IMR-90 (cell line): ENCODE measurements at places on chromosomes 1 and 21.

GRCh38 chr1:109133002-109133706 is 19.2 kb downstream of the ELAPOR1 start:
- DNase-seq, result no peak
- H3K4me1 ChIP-seq, result no peaks in the 10 kb centered on the region
- no peak overlapping the region for H3K27ac ChIP-seq
- no peaks in the 10 kb centered on the region for H3K36me3 ChIP-seq
- H3K4me3 ChIP-seq, result no peak overlapping the region
- H3K27me3 ChIP-seq, result no peaks in the 10 kb centered on the region

GRCh38 chr1:61171974-61172373 is 89.6 kb downstream of the NFIA start:
- no peak overlapping the region for H3K27ac ChIP-seq
- H3K27me3 ChIP-seq, result no peaks in the 10 kb centered on the region
- DNase-seq, result no peak
- no peak overlapping the region for H3K4me3 ChIP-seq

- H3K27me3 ChIP-seq, result no peaks in the 10 kb centered on the region
- H3K4me1 ChIP-seq, result no peaks in the 10 kb centered on the region
- H3K27ac ChIP-seq, result no peak overlapping the region
- no peaks in the 10 kb centered on the region for H3K36me3 ChIP-seq
- DNase-seq, result no peak
- no peak overlapping the region for H3K4me3 ChIP-seq
Observed at GRCh38 chr1:69073176-69073575, 494.5 kb upstream of the LRRC7 start.

DNA sequence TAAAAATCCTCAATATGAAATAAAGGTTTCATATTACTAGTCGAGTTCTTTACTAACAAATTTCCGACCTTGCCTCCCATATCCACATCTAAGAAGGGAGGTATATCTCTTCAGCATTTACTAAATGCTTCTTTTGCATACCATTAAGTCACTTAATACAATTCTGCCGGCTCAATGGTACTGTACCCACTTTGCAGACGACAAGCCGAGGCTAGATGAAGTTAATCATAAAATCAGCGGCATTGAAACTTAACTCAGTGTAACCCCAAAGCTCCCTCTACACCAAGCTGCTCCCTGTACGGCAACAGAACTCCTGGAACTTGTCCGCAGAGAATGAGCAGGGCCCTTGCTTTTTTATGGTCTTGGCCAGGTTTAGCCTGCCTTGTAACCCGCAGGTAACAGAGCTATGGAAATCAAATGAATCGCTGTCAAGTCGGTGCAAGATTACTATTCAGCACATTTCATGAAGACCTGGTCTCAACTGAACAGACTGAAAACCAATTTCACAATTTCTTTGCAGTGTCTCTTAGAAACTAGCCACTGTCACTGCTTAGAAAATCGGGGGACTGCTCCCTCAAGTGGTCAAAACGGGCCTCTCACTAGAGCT is 738 bp downstream of the INTS7 start:
- H3K27ac ChIP-seq, result peak overlapping the region; percentile 37
- H3K4me1 ChIP-seq, result peaks cover 10% of the 10 kb centered on the region
- no peaks in the 10 kb centered on the region for H3K36me3 ChIP-seq
- H3K4me3 ChIP-seq, result peak overlapping the region; percentile 66
- H3K27me3 ChIP-seq, result no peaks in the 10 kb centered on the region

DNA sequence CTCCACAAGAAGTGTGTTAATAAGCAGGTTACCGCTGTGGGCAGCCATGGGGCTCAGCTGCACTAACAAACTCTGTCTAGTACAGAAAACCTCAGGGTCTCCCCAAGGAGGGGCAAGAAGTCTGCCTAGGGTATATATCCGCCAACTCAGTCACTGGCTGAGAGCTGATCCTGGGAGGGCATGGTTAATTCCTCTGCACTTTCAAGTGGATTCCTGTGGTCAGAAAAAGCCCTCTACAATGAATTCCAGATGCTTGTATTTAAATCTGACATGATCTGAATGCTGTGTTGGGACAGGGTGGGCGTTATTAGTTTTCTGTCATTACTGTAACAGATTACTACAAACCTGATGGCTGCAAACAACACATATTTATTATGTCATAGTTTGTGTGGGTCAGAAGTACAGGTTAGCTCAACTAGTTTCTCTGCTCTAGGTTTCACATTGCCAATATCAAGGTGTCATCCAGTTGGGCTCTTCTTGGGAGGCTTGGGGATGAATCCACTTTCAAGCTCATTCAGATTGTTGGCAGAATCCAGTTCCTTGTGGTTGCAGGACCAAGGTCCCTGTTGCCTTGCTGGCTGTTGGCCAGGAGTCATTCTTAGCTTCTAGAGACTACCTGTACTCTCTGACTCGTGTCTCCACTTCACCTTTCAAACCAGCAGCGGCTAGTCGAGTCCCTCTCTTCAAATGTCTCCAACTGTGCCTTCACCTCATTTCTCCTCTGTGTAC is 8.0 kb upstream of the SELE start:
- H3K4me1 ChIP-seq, result no peaks in the 10 kb centered on the region
- H3K27ac ChIP-seq, result no peak overlapping the region
- H3K4me3 ChIP-seq, result no peak overlapping the region
- H3K27me3 ChIP-seq, result no peaks in the 10 kb centered on the region; the same call in 1 of the 2 replicates
- H3K36me3 ChIP-seq, result no peaks in the 10 kb centered on the region

GRCh38 chr1:76948846-76949245 is 81.6 kb downstream of the ST6GALNAC5 start:
- H3K4me1 ChIP-seq, result peaks cover 6% of the 10 kb centered on the region; the same call in 1 of the 2 replicates
- H3K36me3 ChIP-seq, result no peaks in the 10 kb centered on the region
- DNase-seq, result no peak
- H3K27me3 ChIP-seq, result no peaks in the 10 kb centered on the region

DNA sequence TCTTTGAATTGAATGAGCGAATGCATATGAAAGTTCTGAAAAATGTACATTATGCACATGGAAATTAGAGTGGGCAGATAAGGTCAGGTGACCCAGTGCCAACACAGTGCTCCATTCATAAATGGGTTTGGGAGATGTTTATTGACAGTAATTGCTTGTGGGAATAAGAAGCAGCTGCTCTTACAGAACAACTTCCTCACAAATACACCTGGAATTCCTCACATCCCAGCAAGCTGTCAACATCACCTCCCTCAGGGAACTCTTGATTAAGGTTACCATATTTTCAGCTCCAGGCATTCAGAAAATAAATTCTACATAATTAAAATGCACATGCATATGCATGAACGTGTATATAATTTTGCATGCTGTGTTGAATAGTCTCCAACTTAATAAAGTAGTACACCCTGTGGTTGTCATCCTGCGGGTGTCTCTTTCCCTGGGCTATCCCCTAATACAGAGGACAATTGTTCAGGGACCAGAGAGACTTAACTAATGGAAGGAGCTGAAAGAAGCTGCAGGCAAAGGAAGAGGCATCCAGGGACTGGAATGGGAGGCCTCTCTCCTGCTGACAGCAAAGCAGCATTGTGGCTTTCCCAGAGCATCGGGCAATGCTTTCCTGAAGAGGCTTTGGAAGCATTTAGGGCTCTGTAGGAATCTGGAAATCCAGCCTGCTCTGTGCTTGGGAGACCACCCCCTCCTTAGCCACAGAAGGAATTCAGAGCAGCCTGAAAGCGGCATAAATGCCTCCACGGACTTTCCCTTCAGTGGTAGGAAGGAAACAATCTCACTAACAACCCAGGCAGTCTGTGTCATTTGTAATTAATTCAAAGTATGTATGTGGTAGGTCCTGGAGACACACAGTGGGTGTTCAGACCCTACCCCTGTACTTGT is 55.2 kb upstream of the GNG12 start:
- peak overlapping the region; percentile 15 for H3K27ac ChIP-seq
- no peak overlapping the region for H3K4me3 ChIP-seq
- H3K36me3 ChIP-seq, result no peaks in the 10 kb centered on the region
- H3K4me1 ChIP-seq, result peaks cover 16% of the 10 kb centered on the region

GRCh38 chr1:20280341-20280740 is 10.3 kb upstream of the VWA5B1 start:
- H3K4me3 ChIP-seq, result no peak overlapping the region
- no peaks in the 10 kb centered on the region for H3K4me1 ChIP-seq
- H3K36me3 ChIP-seq, result no peaks in the 10 kb centered on the region
- no peak for DNase-seq

GRCh38 chr1:204685236-204686006 is at the start of gene LRRN2:
Gene LRRN2, minus strand, starts transcription at chr1:204685738. Its CDS starts 65,746 bp downstream, at chr1:204619992.
- H3K4me1 ChIP-seq, result no peaks in the 10 kb centered on the region
- no peak for DNase-seq
- no peak within 1 kb of the TSS for H3K27ac ChIP-seq

DNA sequence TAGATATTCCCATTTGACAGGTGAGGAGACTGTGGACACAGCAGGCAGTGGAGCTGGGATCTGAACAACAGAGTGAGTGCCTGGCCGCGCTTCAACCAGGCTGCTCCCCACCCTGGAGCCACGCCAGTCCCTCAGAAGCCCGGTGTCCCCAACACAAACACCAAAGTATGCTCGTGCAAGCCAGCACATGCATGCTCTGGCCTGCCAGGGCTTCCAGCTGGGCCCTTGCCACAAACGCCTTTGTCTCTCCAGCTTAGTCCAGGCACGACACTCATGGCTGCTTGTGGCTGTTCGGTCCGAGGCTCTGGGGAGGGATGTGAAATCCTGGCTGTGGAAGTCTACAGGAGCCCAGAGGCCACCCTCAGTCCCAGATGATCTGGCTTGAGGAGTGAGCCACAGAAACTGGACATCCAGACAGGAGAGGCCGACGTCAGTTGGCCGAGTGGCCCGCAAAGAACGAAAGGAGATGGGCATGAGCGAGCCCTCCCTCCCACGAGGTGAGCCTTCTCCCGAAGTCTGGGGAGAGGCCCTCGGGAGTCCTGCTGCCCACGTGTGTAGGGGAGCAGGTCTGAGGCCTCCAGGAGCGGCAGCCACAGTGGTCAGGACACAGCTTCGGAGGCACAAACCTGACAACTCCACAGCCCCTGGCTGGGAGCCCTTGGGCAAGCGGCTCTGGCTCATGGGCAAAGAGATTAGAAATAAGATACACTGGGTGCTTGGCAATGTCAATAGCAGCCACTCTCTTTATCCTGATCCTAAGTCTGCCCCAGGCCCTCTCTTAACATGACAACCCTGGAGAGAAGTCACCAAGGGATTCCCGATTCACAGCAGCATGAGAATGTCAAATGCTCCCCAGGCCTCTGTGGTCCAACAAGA is 117.1 kb upstream of the IFFO2 start:
- H3K4me3 ChIP-seq, result no peak overlapping the region
- H3K36me3 ChIP-seq, result peaks cover 58% of the 10 kb centered on the region
- no peak for DNase-seq
- no peaks in the 10 kb centered on the region for H3K27me3 ChIP-seq
- no peaks in the 10 kb centered on the region for H3K4me1 ChIP-seq

DNA sequence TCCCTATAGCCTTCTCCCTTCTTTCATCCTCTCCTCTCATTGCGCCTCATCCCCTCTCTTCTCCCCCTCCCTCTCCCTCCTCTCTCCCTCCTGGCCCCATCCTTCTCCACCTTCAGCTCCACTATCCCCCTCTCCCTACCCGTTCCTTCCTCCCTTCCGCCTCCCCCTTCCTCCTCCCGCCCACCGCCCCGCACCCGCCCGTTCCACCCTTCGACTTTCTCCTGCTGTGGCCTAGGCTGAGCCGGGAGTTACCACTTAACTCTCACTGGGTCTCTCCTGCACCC is 1.6 kb downstream of the NPR1 start:
- H3K27ac ChIP-seq, result no peak overlapping the region
- H3K27me3 ChIP-seq, result peaks cover 52% of the 10 kb centered on the region
- no peak for DNase-seq
- no peak overlapping the region for H3K4me3 ChIP-seq
- peaks cover 7% of the 10 kb centered on the region; the same call in 1 of the 2 replicates for H3K4me1 ChIP-seq

GRCh38 chr1:220127076-220127475 is 33.1 kb downstream of the IARS2 start:
- H3K36me3 ChIP-seq, result peaks cover 11% of the 10 kb centered on the region
- H3K27ac ChIP-seq, result no peak overlapping the region

DNA sequence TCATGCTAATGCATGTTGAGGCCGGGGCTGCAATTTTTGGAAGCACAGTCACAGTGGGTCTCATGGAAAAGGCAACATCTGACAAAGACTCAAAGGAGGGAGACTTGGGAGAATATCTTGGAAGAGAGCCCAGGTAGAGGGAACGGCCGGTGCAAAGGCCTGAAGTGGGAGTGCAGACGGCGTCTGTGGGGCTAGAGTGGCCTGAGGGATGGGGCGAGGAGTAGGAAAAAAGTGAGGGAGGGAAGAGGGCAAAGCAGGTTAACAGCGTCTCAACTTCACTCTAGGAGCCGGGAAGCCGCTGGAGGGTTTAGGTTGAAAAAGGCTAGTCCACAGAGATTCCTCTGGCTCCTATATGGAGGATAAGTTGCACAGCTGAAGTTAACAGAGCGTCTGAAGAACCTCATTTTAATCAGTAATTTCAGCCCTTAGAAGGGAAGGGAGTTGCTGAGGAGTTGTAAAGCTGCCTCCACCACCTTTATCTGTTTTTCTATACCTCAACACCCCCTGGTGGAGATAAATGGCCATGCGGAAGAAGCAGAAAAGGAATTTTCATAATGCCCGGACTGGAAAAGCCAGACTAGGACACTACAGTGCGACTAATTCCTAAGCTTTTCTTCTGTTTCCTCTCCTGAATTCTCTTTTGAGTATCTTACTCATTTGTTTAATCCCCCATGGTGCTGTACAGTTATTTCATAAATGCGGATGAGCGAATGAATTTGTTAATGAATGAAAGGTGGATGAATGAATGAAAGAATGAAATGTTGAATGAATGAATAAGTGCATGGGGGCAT is 78.7 kb upstream of the ZNF281 start:
- DNase-seq, result peak; percentile 85
- peaks cover 10% of the 10 kb centered on the region for H3K4me1 ChIP-seq
- H3K36me3 ChIP-seq, result no peaks in the 10 kb centered on the region
- H3K27ac ChIP-seq, result peak overlapping the region; percentile 13
- no peaks in the 10 kb centered on the region for H3K27me3 ChIP-seq

- H3K4me1 ChIP-seq, result peaks cover 8% of the 10 kb centered on the region
- peaks cover 16% of the 10 kb centered on the region for H3K36me3 ChIP-seq
- H3K4me3 ChIP-seq, result no peak overlapping the region
Observed at GRCh38 chr1:167776151-167776550, 54.4 kb downstream of the MPZL1 start.

GRCh38 chr1:97441966-97442365 is 478.9 kb downstream of the DPYD start:
- no peak overlapping the region for H3K27ac ChIP-seq
- DNase-seq, result no peak
- no peaks in the 10 kb centered on the region for H3K27me3 ChIP-seq

- H3K27me3 ChIP-seq, result no peaks in the 10 kb centered on the region
- H3K4me1 ChIP-seq, result peaks cover 2% of the 10 kb centered on the region
Observed at GRCh38 chr1:39980555-39981313, 25.8 kb downstream of the MFSD2A start.

DNA sequence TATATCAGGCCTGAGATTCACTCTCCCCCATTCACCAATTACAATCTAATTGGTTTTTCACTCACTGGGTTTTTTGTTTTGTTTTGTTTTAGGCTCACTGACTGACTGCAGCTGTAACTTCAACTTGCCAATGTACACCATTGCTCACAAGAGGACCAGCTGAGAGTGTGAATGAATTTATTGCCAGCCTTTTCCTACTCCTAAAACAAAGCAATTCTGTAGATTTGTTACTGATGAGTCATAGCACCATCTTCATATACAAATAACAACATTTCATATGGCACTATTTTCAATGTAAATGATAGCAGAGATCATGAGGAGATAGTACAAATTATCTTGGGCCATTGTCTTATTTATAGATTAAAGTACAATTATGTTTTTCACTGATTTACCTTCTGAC is 76.0 kb upstream of the DPYD start:
- no peak overlapping the region for H3K27ac ChIP-seq
- H3K4me1 ChIP-seq, result no peaks in the 10 kb centered on the region; the same call in 1 of the 2 replicates
- no peak overlapping the region for H3K4me3 ChIP-seq
- no peaks in the 10 kb centered on the region for H3K27me3 ChIP-seq

GRCh38 chr1:198529414-198529813 is 11.1 kb downstream of the ATP6V1G3 start:
- no peaks in the 10 kb centered on the region for H3K27me3 ChIP-seq
- no peak overlapping the region for H3K4me3 ChIP-seq
- peaks cover 2% of the 10 kb centered on the region for H3K4me1 ChIP-seq
- H3K36me3 ChIP-seq, result no peaks in the 10 kb centered on the region
- peak; percentile 81 for DNase-seq
